Hematopoietic multipotent progenitor cell treated with erythropoietin and hydrocortisone succinate and interleukin-3 and kit ligand, for 17 days (in vitro differentiated cells): ENCODE measurements at places on chromosomes 16 and 17.

DNA sequence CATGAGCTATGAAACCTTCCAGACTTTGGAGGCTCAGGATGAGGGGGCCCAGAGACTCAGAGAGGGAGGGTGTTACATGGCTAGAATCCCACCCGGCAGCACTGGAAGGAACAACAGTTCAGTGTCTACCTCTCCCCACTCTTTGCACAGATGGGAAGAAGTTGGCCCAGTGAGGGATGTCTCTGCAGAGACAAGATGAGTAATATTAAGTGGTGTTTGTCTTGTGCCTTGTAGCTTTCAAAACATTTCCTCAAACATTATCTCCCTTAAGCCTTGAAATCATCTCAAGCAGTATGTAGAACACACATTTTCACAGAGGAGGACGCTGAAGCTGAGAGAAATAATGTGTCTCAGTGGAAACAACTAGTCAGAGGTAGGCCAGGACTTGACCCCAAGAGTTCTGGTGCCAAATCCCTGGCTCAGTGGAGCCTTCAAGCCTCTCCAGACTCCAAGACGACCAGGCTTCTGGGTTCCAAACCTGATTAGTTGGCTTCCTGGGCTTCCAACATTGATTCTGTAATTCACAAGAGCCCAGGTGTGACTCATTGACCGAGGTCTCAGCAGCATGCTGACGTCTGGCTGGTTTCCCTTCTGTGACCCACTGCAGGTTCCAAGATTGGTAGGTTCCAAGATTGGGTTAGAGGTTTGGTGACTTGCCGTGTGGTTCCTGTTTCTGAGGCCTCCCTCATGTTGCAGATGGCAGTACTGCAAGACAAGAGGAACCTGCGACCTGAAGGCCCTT, 7.4 kb downstream of the RNF112 start:
- DNase-seq = no peak

DNA sequence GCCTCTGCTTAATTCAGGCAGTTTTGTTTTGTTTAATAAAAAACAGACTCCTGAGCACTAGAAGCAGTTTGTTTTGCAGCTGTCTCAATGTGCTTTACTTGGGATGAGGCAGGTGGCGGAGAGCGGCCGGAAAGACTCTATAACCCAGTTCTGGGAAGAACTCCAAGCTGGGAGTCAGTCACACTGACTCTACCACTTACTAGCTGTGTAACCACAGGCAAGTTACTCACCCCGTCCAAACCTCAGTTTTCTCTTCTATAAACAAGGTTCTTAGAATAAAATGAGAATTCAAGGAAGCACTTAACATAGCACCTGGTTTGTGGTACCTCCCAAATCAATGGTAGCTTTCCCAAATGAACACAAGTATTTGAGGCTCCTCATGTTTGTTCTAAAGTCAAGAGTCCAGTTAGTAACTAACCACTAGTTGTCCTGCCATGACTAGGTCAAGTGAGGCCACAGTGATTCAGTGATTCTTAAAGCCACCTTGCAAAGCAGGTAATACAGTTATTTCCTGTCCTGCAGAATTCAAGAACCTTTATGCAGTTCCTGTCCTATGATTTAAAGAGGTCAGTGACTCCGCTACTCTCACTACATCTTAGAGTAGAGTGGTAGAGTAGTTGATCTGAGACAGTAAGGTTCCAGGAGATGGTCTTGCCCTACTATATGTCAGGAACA, 2.7 kb downstream of the TXNDC17 start:
- no peak for DNase-seq

DNA sequence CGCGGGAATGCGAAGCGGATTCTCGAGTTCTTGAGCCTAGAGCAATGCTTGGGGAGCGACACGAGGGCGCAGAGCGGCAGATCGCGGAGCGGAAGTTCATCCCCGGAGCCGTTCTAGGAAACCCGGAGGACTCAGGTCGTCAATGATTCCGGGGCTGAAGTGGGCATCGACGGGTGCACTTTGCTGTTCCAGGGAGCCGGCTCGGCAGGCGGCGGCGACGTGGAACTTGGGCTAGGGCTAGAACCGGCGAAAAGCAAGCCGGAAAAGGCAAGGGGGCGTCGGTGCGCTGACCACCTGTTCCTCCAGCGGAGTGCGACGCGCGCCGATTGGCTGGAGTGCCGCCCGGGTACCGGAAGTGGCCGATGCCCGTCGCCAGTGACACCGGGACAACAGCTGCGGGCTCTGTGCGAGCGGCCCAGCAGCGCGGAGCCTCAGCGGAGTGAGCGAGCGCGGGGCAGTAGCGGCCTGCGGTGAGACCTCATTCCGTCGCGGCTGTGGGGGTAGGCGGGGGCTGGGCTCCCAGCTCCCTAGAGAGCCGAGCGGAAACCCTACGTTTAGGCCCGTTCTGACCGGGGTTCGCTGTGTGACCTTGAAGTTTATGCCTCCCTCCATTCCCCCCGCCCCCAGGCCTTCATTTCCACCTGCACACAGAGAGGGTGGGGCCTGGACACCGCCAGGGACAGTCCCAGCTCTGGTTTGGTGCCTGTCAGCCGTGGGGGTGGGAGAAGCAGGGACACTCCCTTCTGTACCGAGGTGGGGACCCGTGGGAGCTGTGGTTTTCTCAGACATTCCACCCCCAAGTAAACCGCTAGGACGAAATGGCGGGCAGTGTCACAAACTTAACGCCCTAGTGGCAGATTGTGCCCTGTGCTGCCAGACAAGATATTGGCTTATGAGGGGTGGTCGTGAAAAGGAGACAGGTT, at the start of gene ZFP3:
Gene ZFP3 (plus strand): TSS at position 362 of the 923 bp plus-strand sequence. CDS start 13,038 bp downstream, outside the sequence.
- no peak for DNase-seq

GRCh38 chr16:53985861-53986260, 281.9 kb downstream of the FTO start:
- DNase-seq = no peak

DNA sequence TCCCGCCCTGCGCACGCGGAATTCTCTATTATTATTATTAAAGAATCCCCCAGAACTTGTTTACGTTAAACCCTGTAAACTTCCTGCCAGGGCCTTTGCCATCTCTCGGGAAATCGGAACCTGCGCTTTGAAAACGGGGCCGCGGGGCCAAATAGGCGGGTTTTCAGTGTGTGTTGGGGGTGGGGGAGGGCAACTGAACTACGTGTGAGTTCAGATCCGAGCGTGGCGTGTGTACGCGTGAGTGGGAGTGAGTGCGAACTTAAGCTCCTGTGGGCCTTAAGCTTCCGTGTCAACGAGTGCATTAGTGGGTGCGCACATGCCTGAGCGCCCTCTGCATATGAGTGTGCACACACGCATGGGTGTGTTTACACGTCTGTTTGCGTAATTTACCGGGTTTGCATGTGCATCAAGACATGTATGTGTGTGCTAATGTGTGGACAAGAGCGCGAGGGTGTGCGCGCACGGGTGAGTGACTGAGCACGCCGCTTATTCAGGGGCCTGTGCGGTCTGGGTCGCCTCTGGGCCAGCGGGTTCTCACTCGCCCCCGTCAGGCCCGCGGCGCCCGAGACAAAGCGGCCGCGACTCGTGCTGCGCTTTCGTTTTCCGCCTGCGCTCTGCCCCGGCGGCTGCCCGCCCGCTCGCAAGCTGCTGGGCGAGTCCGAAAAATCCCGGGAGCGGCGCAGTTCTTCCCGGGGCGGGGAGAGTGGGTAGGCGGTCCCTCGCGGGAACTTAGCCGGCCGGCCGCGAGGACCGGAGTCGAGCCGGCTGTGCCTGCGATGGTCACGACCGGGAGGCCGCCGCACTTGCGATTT, 1.2 kb upstream of the FOXF1 start:
- no peak for DNase-seq

GRCh38 chr17:38330941-38331411, 12.8 kb downstream of the GPR179 start:
- no peak for DNase-seq

- DNase-seq = no peak
These were observed 24.8 kb upstream of the ENGASE start for GRCh38 chr17:79049821-79050220.

GRCh38 chr17:73901661-73902415, 257.6 kb upstream of the SDK2 start:
- DNase-seq = no peak

DNA sequence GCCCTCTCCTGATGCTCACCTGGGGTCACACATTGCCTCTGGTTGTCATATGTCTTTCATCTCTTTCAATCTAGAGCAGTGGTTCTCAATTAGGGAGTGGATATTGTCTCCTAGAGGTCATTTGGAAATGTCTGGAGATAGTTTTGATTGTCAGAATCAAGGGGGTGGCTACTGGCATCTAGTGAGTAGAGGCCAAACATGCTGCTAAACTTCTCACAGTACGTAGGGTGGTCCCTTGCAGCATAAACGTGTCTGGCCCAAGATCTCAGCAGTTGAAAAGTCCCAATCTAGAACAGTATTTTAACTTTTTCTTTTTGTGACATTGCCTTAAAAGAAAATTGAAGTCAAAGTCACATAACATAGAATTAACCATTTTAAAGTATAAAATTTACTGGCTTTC, 30.5 kb upstream of the SLC5A10 start:
- no peak for DNase-seq

GRCh38 chr16:56279132-56279531, 87.8 kb downstream of the GNAO1 start:
- no peak for DNase-seq

DNA sequence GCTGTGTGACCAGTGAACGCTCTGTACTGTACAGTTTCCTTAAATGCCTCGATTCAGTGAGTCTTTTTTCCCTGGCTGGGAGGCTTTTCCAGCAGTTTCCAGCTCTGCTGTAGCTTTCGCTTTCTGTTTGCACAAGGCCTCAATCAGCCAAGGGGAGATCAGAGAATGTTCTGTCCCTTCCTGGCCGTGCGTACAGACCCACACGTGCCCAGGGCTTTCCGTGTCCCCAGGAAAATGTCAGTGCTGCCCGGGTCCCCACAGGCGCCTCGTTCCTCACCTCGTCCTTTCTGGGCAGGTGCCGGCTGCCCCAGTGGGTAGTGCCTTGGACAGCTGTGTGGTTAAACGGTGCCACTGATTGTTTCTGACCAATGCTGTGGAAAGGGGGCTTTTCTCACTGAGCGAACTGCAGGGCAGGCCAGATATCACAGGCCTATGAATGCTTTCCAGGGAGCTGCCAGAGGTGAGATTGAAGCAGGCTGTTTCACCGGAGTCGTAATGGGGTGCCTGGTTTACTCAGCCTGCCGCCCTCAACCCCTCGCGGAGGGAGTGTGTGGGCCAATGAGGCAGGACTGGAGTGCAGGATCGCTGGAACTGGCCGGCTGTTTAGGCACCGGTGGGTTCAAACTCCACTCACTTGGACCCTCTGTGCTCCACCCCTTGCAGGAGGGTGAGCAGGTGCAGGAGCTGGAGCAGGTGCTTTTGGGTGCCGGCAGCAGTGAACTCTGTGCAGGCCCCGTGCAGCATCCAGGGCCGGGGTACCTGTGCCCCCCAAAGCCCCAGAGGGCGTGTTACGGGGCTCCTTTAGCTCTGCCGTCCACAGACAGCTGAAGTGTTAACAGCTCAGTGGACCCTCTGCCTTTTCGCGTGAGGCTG, 44.4 kb downstream of the ZNF778 start:
- no peak for DNase-seq

DNA sequence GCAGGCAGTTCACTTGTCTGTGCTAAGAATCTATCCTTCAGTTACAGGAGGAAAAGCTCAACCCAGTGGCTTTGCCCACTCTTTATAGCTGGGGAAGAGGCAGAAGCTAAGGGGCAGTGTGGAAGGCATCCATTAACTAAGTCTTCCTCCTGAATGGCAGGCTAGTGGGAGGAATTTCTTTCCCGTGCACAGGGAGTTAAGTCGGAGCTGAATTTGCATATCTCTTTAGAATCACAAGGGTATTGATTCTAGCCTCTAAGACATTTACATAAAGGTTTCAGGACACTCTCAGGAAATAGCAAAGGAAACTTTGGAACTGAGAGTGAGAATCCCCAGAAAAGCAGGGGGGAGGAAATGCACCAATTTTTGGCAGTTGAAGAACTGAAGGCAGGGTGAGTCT, 245.6 kb downstream of the CA10 start:
- DNase-seq = no peak

- DNase-seq = no peak
These were observed 111.7 kb downstream of the ABCC6 start for GRCh38 chr16:16111639-16112038.

DNA sequence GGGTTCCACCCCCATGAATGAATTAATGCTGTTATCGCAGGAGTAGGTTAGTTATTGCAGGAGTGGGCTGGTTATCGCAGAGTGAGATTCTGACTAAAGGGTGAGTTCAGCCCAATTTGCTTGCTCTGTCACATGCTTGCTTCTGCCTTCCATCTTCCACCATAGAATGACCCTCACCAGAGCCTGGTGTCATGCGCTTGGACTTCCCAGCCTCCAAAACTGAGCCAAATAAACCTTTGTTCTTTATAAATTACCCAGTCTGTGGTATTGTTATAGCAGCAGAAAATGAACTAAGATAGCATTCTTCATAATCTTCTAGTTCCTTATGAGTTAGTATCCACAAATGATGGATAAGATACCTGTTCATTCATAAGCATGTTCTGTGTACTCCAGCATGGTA, 235.1 kb upstream of the TBX2 start:
- no peak for DNase-seq

- DNase-seq = no peak
These were observed 193.7 kb upstream of the TBX2 start for GRCh38 chr17:61205931-61206330.

- DNase-seq = no peak
These were observed 36.0 kb upstream of the MLKL start for GRCh38 chr16:74736531-74737157.

DNA sequence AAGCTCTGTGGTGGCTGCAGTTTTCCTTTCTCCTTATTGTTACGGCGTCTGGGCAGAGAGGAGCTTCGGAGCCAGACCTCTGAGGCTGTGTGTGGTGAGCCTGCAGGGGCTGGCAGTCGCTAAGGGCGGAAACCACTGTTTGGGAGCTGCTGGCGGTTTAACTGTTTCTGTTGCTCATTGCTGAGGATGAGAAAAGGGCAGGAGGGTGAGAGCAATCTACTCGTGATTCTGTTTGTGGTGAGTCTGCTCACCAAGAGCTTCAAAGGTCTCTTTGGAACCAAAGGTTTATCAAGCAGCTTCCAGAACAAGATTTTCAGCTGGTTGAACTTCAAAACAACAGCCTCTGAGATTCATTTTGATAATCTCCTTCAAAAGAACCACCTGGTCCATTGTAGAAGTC, 143.9 kb downstream of the ANKFN1 start:
- DNase-seq = no peak

- DNase-seq = no peak
These were observed 144.3 kb downstream of the MSI2 start for GRCh38 chr17:57400648-57401047.

DNA sequence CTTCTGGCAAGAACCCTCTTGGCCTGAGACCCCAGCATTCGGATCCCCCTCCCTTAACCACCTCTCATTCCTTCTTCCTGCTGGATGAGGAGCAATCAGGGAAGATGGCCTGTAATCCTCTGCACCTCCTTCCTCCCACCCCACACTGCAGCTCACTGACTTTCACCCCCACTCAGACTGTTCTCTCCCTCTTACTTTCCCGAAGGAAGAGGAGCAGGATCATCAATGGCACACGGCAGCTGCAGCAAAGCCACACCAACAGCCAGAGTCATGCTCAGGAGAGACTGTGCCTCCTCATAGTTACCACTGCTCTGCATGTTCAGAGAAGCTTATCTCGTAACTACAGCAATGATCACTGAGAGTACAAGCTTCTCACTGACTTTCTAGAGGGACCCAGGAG, 10.1 kb upstream of the TMEM101 start:
- no peak for DNase-seq

GRCh38 chr16:1042049-1042744, 30.4 kb upstream of the SSTR5 start:
- DNase-seq = no peak
